ENCODE measurements at places on chromosomes 2 and 18.

- DNase-seq, result no peak
Observed at GRCh38 chr2:81852651-81853050, 1548.1 kb upstream of the LRRTM1 start.

DNA sequence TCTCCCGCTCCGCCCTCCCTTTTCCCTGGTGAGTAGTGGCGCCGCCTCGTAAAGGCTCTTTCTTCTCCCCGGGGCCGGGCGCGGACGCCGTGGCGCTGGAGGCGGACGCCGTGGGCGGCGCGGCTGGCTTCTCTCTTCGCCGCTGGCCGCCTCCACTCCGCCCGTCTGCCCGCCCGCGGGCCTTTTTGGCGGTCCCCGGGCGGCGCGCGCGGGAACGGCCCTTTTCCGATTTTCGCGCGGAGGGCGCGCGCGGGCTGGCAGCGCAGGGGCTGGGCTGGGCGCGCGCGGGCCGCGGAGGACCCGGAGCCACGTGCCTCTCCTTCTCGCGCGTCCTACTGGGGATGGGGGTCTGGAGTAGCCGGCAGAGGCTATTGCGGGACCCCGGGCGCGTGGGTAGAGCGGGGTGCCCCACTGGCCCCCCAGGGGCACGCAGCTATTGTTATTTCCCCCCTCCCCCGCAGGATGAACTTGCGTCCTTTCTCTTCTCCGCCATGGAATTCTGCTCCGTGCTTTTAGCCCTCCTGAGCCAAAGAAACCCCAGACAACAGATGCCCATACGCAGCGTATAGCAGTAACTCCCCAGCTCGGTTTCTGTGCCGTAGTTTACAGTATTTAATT is 472 bp downstream of the SLC20A1 start:
- DNase-seq, result no peak

- DNase-seq, result peak; percentile 32
Observed at GRCh38 chr18:63317982-63318888, 1.3 kb downstream of the BCL2 start.

GRCh38 chr2:135424849-135425248 is 106.2 kb downstream of the ZRANB3 start:
- no peak for DNase-seq

- no peak for DNase-seq
Observed at GRCh38 chr2:25993049-25993448, 10.8 kb upstream of the KIF3C start.

DNA sequence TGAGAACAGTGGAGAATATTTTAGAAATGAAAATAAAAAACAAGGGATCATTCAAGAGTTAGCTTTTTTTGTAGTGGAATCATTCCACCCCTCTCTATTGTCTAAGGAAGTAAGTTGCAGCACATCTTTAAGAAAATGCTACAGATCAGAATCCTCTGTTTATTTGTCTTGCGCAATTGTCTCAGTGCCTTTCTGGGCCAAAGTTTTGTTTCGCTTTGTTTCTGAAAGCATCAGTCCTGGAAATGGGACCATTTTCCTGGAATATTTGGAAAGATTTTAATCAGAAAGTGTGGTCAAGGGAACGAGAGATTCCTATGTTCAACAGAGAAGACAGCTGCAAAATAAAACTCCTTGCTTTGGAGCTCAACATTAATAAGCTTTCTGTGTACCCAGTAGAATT is 74.0 kb downstream of the NRXN1 start:
- DNase-seq, result no peak

DNA sequence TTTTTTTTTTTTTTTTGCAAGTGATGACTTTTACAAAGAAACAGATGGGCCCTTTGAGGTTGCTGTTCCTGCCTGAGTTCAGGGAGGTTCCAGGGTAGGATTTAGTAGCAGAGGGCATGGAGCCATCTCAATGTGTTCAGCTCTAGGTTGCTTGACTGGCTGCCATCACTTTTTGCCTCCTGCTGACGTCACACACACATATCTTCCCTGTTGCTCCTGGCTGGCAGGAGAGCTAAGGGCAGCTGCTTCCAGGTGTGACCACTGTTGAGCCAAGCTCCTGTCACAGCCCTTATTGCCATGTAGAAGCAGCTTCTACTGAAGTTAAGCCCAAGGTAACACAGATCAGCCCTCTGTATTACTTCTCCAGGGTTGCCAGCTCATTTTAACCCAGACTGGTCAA is 394.2 kb upstream of the SPRED2 start:
- DNase-seq, result no peak

DNA sequence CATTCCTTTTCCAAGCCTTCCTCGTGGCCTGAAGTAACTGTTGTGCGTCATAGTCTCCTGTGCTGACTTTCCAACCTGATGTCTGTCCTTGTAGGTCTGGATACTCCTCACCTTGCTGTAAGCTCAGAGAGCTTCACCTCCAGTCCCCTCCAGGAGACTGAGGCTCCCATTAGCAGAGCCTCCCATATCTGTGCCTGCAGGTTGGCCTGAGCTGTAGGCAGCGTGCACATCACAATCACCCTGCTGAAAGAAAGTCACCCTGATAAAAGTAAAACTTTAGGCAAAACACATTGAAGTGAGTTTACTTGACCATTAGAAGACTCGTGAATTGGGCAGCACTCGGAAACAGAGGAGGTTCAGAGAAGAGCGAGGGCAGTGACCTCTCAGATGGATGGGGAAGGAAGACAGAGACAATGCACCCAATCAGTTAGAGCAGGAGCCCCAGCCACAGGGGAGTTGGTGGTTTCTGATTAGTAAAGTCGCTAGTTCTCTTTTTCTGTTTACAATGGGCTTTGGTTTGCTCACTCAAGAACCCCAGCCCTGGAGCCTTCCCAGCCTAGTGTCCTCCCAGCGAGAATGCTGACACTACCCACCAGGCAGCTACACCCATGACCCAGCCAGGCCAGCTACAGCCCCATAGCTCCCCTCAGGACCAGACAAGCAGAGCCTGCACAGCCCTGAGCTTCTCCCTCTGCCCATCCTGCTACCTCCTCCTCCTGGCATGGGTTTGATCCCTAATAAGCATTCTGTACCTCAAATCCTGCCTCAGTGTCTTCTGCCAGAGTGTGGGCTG is 12.1 kb upstream of the TPO start:
- no peak for DNase-seq

GRCh38 chr2:75334076-75334475 is 134.8 kb upstream of the TACR1 start:
- no peak for DNase-seq

- DNase-seq, result no peak
Observed at GRCh38 chr2:134900151-134900550, 18.5 kb upstream of the CCNT2 start.

- DNase-seq, result no peak
Observed at GRCh38 chr2:86171295-86171694, 24.0 kb downstream of the IMMT start.

GRCh38 chr2:139194546-139194945 is 414.4 kb upstream of the NXPH2 start:
- no peak for DNase-seq

DNA sequence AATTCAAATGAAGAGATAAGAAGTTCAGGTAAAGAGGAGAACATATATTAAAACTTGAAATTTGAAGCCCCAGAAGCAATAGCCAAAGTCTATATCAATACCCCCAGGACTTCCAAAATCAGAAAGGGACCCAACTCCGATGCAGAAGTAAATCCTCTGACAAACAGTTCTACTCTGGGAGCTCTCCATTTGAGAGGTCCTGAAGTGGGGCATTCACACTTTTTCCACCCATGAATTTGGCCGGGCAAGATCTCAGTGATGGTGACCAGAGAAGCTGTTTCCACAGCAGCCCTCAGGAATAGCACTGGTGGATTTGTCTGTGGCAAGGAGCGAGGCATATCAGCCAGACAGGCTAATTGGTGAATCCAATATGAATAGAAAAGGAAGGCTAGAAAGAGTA is 313.6 kb upstream of the MC4R start:
- DNase-seq, result no peak

DNA sequence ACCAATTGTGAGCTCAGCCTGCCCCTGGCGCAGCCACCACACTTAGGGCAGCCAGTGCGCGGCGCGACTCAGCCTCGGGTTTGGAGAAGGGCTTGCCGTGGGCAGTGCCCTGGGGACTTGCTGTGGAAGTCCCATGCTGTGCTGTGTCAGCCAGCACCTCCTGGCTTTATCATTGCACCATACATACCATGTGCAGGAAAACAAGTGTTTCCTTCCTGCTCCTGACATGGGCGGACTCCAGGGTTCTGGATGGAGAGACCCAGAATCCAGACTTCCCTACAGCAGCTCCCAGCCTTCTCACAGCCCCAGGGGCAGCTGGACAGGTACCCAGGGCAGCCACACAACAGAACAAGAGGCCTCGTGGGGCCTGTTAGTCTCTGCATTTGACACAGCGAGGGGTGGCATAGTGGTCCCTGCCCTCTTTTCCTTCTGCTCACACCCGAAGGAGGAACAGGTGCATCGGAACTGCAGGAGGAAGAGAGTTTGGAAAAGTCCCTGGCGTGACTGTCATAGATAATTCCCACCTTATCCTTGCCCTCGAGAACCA is 54.2 kb downstream of the SDC1 start:
- DNase-seq, result no peak

DNA sequence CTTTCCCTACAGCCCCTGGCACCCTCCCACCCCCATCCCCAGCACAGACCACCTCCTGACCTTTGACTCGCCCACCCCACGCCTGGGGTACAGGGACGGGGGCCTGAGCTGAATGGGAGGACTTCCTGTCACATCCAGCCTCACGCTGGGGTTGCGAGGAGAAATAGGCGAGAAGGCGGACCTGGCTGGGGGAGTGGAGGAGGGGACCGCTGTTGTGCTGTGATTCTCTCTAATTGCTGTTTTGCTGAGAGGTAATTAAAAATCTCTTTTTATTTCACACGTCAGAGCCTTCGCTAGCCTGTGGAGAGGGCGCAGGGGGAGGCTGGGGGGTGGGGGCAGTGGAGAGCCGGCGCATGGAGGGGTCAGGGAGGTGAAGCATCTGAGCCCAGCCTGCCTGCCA is 9.7 kb upstream of the ECEL1 start:
- no peak for DNase-seq

GRCh38 chr2:42800981-42801380 is 8.6 kb upstream of the HAAO start:
- DNase-seq, result no peak

DNA sequence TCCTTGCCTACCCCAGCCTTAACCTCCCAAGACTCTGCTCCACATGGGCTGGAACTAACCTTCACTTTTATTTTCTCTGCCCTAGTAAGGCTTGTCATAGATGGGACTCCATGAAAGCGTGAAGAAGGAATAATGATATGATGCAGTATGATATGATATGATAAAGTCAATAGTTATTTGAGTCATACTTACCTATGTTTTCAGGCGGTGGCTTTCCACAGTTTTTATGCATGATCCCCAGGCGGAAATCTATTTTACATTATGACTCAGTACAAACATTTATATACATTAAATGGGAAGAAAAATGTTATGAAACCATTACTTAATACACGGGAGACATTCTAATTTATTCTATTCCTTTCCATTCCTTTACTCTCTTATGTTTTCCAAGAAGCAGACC is 5.6 kb downstream of the ACMSD start:
- DNase-seq, result no peak

- no peak for DNase-seq
Observed at GRCh38 chr2:143357966-143358365, 228.7 kb downstream of the ARHGAP15 start.

- DNase-seq, result no peak
Observed at GRCh38 chr2:195017890-195018289, 639.1 kb upstream of the SLC39A10 start.

GRCh38 chr18:23737578-23737977 is 48.3 kb downstream of the LAMA3 start:
- DNase-seq, result no peak
